NCI-H187 (cell line): ENCODE measurements at places on chromosomes 6 and 20.

GRCh38 chr6:16757332-16757731 lies 3.9 kb downstream of the ATXN1 start:
- no peak for DNase-seq

GRCh38 chr6:152018876-152019275 lies 211.4 kb downstream of the ESR1 start:
- DNase-seq = no peak

DNA sequence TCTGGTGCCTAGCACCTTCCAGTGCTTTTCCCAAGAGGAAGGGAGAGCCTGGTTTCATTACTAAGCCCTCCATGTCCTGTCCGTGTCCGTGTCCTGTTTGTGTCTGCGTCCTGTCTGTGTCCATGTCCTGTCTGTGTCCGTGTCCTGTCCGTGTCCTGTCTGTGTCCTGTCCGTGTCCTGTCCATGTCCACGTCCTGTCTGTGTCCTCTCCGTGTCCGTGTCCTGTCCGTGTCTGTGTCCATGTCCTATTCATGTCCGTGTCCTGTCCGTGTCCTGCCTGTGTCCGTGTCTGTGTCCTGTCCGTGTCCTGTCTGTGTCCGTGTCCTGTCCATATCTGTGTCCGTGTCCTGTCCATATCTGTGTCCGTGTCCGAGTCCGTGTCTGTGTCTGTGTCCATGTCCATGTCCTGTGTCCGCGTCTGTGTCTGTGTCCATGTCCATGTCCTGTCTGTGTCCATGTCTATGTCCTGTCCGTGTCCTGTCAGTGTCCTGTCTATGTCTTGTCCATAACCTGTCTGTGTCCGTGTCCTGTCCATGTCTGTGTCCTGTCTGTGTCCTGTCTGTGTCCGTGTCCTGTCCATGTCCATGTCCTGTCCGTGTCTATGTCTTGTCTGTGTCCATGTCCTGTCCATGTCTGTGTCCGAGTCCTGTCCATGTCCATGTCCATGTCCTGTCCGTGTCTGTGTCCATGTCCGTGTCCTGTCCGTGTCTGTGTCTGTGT lies 54.4 kb upstream of the BHLHE23 start:
- no peak for DNase-seq

- DNase-seq = no peak
These were observed 82.0 kb downstream of the OR2B2 start for GRCh38 chr6:27830212-27830599.

GRCh38 chr6:15299430-15300131 lies 53.7 kb downstream of the JARID2 start:
- no peak for DNase-seq

DNA sequence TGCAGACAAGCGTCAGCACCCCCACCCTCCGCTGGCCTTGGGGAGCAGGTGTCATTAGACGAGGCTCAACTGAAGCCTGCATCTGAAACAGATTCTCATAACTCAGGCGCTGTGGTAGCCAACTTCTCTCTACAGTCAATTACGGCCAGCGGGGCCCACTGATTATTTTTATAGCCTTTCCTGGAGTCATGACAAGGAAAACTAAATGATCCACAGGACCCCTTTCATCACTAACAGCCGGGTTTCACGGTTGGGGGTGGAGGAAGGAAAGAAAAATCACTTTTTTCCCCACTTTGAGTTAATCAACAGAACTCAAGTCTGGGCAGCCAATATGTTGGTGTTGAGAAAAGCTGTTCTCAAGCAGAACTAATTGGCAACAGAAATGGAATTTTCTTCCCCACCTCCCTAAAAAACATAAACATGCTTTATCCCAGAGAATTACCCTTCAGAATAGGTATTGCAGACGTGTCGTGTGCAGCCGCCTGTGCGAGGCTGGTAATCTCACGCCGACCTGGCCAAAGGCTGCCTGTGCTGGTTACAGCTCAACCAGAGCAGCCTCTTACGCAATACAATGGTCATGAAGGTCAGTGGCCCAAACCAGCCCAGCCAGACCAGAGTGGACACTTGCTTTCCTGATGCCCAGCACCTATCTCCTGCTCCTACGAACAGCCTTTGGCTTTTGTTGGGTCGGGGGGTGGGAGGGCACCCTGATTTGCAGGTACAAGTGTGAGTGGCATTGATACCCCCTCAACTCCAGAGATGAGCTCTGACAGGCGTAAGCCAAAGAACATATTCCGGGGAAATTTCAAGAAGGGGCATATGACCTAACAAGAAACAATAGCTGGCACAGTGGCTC lies 11.0 kb downstream of the RIPOR3 start:
- no peak for DNase-seq

DNA sequence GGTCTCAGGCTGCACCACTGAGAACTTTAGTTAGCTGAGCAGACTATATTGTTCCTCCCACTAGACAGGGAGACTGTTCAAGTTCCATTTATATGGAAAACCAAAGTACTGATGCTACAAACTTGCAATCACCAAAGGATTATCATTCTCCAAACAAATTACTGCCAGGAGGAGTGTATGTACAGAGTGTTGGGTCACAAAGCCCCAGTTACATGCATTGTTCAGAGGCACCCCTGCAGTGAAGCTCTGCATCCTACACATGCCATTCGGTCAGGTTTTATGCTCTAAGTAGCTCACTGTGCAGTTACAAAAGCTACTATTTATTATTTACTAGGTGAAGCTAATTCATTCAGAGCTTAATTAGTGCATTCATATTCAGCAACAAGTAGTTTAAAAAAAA lies 75.8 kb downstream of the SMLR1 start:
- no peak for DNase-seq

DNA sequence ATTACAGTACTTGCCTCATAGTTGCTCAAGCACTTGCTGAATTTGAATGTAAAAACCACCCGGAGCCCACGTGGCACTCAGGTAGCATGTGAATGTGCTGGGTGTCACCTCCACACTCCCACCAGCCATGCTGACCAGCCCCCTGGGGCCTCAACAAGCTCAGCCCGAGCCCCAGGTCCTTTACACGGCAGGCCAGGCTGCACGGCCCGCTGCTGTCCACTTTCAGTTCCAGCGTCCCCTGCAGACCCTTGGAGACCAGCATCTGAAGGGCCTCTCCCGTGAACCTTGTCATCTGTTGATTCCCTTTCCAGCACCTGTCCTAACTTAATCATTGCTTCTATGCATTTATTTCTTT lies 33.3 kb upstream of the ZBP1 start:
- DNase-seq = no peak

GRCh38 chr20:45345104-45345936 lies 2.9 kb downstream of the SDC4 start:
- DNase-seq = no peak

GRCh38 chr6:164889980-164890379 lies 419.4 kb downstream of the C6orf118 start:
- no peak for DNase-seq

- no peak for DNase-seq
These were observed 123.6 kb upstream of the MMS22L start for GRCh38 chr6:97406633-97407032.

DNA sequence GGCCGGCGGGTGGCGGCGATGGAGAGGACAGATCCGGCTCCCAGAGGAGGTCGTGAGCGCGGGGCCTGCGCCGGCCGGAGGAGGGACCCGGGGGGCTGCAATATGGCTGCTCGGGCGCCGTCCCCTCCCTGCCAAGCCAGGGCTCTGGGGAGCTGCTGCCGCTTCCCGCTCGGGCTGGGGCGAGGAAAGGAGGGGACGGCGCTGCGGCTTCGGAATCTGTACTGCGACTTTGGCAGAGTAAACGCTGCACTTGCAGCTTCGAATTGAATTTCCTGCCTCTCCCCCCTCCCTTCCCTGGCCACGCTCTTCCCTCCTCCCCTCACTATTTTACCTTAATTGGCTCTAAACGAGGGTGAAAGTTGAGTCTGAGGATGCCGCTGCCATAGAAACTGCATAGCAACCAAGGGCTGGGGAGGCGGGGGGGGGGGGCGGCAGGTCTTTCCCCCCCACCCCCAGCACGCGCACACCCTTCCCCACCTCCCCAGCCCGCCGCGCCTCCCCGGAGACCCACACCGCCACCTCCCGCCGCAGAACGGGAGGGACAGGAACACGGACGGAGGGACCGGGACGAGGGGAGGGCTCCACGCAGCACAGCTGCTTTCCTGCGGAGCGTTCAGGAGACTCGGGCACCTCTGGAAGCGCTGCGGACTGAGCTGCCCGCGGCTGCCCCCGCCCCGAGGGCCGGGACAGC lies 93.9 kb downstream of the RNASET2 start:
- no peak for DNase-seq

DNA sequence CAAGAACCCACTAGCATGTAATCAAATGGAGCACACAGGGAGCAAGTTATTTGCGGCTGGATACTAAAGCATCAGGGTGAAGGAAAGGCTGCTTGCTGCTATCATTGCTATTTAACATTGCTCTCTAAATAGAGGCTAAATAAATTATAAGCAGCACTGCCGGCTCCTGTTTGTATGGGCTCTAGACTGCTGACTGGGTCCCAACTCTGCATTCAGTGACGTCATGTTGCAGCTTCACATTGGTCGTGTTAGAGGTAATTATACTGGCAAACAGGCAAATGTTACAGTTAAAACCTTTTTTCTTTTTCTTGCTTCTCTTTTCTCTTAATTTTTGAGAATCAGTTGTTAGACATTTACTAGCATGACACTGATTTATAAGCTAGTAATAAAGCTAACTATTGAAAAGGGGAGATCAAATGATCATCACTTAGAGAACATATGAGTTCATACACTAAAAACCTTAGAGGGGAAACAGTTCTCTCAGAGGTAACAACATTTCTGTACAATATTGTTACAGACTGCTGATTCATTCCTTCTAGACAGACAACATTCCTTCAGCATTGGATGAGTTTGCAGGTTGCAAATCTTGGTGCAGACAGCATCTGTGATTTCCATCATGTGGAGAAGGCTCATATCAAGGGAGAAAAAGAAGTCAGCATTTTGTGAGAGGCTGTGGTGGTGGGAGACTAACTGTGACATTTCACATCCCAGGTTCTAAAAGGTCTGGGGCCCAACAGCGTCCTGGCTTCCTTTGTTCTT lies 15.9 kb downstream of the RFPL4B start:
- DNase-seq = no peak

DNA sequence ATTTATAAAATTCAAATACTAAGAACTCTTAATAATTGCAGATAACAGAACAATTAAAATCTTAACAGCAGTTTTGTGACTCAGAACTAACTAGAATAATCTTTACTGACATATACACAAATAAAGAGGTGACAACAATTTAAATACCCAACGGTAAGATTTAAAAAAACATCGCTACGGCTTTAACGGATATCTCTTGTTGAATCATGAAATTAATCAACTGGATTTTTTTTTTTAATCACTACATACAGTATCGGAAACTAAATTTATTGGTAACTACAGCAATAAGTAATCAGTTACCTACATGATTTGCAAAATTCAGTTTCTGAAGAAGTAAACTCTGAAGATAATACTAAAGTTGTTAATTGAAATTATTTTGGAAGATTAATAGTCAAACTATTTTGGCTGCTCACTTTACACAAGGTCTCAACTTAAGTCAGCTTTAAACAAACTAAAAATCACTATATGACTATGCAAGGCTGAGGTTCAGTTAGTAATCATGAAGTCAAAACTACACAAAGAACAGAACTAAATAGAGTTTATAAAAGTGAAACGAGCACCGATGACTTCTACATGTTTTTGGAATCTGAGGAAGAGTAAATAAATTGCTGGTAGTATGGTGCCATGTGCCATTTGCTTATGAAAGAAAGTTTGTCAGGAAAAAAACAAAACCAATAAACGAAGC lies 128.8 kb downstream of the HUS1B start:
- DNase-seq = no peak

GRCh38 chr20:45395114-45395415 lies 13.0 kb upstream of the DBNDD2 start:
- no peak for DNase-seq

DNA sequence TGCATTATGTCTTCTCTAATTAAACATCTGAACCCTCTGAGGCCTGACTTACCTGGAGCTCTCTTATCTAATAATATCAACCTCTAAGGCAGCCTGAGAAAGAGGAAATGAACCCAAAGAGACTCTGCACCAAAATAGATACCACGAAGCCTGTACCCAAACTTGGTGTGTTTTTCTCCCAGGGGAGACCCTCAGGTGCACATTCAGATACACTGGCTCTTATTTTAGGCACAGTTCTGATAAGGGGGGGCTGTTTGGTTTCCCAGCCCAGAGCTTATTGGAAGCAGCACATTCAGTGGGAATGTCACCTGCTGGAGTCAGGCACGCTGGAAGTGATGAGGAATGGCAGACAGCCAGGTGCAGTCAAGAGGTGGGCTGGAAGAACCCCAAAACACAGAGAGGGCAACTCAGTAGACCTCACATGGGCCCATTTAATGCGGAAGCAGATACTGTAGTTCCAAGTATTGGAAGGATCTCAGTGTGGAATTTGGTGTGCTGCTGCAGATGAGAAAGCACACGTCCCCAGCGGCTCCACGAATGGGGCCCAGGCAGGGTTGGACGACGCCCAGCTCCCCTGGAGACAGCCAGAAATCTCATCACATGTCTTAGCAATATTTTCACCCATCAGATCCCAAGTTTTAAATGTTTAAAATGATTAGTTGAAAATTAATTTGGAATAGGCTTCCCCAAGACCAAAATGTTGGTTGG lies 9.7 kb upstream of the CCR6 start:
- no peak for DNase-seq

GRCh38 chr20:60365064-60365666 lies 406.9 kb downstream of the CDH26 start:
- DNase-seq = peak; percentile 88

GRCh38 chr20:52457826-52458225 lies 266.2 kb upstream of the ZFP64 start:
- DNase-seq = no peak

DNA sequence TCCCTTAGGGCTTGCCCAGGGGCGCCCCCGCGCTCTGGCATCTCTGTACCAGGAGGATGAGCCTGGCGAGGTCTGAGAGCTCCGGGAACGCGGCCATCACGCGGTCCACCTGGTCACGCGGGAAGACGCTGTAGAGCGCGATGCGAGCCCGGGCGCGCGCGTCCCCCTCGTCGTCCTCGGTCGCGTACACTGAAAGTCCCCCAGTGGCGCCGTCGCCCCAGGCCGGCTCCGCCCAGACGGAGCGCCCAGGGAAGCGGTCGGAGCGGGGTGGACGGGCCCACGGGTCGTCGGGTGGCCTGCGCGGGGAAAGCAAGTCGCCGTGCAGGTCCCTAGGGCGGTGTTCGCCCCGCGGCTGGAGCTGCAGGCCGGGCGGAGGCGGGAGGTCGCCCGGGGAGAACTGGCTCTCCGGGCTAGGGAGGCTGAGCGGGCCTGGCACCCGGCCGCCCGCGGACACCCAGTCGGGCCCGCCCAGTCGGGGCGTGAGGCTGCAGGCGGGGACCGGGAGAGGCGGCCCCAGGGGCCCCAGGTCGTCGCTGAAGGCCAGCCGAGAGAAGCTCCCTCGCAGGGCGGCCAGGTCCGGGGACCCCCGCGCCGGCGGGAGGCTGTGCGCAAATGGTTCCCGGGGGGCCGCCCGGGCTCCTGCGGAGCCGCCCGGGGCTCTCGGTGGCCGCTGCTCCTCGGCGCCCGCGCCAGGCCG lies 34.0 kb downstream of the ZC3H12D start:
- DNase-seq = no peak
